ENCODE measurements at places on chromosomes 11 and 22. TPM values are rescaled to one million over a fixed set of nuclear protein-coding genes. Genes with fewer than 3 reads are reported as not detected.

RAG1 gene
- total RNA-seq = 1.8 TPM

HSCB gene
- 10.5 TPM for total RNA-seq

UBQLNL gene
- not detected for total RNA-seq

ZNF214 gene
- total RNA-seq = 2.1 TPM

MYO7A gene
- total RNA-seq = 0.07 TPM

OR8H1 gene
- total RNA-seq = not detected

PLEKHB1 gene
- 0.21 TPM for total RNA-seq

APOBEC3F gene
- total RNA-seq = 2.1 TPM

UPB1 gene
- total RNA-seq = not detected

HTR3B gene
- not detected for total RNA-seq

ADORA2A gene
- total RNA-seq = 0.64 TPM

ALX4 gene
- not detected for total RNA-seq

SESN3 gene
- 14.7 TPM for total RNA-seq

SCGB1A1 gene
- total RNA-seq = not detected

HBB gene
- total RNA-seq = not detected

THAP12 gene
- total RNA-seq = 45.6 TPM

FAM181B gene
- total RNA-seq = 1.4 TPM

ZBTB16 gene
- under 0.01 TPM for total RNA-seq

GNAZ gene
- not detected for total RNA-seq

ADAMTS15 gene
- not detected for total RNA-seq

TMEM191B gene
- 0.28 TPM for total RNA-seq

AMPD3 gene
- 11.6 TPM for total RNA-seq

BTBD18 gene
- not detected for total RNA-seq

SLC22A6 gene
- not detected for total RNA-seq

OR52H1 gene
- not detected for total RNA-seq

NRXN2 gene
- total RNA-seq = not detected

RAPSN gene
- total RNA-seq = 0.34 TPM

SCGB1D2 gene
- total RNA-seq = not detected

OR51G2 gene
- total RNA-seq = not detected

PCSK7 gene
- 55.4 TPM for total RNA-seq

TEX54 gene
- not detected for total RNA-seq

GGTLC2 gene
- not detected for total RNA-seq

MMP8 gene
- total RNA-seq = not detected

RASGRP2 gene
- not detected for total RNA-seq

PRSS23 gene
- 68.7 TPM for total RNA-seq

RFPL1 gene
- not detected for total RNA-seq

IGLL1 gene
- not detected for total RNA-seq

OR51B5 gene
- total RNA-seq = not detected

GVQW3 gene
- under 0.01 TPM for total RNA-seq

AIP gene
- 46.8 TPM for total RNA-seq

OPCML gene
- not detected for total RNA-seq

C22orf31 gene
- total RNA-seq = not detected

ZNF70 gene
- total RNA-seq = 2.9 TPM

ST14 gene
- total RNA-seq = 189 TPM

VPS26B gene
- 20.2 TPM for total RNA-seq

MAP6 gene
- 0.50 TPM for total RNA-seq

OR8K3 gene
- not detected for total RNA-seq

KREMEN1 gene
- 20.1 TPM for total RNA-seq

ANKRD49 gene
- total RNA-seq = 20.5 TPM

PISD gene
- 28.7 TPM for total RNA-seq

SCARF2 gene
- 0.57 TPM for total RNA-seq

DDI1 gene
- not detected for total RNA-seq

STT3A gene
- 301 TPM for total RNA-seq

ANO9 gene
- 15.9 TPM for total RNA-seq

CRYAB gene
- 1.0 TPM for total RNA-seq

APOA4 gene
- total RNA-seq = not detected

Measured in nasal cavity respiratory epithelium epithelial cell of viscerocranial mucosa (primary cell).